Cortex of kidney (tissue), 1 donor: ENCODE measurements at places on chromosomes 1 and 21.

DNA sequence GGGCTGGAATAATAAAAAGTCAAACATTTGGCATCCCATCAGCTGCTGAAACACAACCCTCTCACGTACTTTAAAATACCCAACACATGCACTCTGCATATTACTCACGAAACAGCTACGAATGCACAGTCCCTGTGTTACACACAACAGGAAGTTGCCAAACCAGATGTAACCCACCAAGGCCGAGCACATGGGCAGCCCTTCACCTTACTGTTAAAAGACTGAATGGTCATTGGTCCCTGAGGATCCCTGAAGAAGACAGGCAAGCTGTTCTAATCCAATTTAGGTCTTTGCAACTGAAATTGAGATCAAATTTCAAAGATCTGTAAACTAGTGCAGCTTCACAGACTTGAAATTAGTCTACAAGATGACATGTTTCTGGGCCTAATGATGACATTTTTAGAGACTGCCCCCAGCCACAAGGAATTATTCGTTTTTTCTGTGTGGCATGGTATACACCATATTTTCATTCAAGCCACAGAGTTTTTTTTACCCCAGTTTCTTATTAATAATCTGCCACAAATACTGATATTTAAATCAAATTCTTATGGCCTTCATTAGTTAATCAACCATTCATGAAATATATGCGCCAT lies 25.6 kb upstream of the IER5 start:
- no peak for DNase-seq

DNA sequence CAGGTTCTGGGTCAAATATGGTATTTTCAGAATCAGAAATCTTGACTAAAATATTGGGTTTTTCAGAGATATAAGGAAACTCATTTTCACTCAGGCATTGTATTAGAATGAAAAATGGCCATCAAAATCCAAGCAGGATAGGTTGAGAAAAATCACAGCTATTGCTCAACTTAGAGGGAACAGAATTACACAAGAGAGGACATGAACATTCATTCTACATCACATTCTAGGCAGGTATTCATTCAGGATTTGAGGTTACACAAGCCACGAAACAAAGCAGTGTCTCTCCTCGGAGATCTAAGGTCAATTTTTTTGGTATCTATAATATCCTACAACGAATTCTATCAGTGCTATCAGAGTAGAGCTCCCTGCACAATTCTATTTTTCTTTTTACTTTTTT lies 163.6 kb upstream of the HP1BP3 start:
- no peak for DNase-seq

- DNase-seq: no peak
These were observed 36.5 kb upstream of the KIF21B start for GRCh38 chr1:201059871-201060555.

DNA sequence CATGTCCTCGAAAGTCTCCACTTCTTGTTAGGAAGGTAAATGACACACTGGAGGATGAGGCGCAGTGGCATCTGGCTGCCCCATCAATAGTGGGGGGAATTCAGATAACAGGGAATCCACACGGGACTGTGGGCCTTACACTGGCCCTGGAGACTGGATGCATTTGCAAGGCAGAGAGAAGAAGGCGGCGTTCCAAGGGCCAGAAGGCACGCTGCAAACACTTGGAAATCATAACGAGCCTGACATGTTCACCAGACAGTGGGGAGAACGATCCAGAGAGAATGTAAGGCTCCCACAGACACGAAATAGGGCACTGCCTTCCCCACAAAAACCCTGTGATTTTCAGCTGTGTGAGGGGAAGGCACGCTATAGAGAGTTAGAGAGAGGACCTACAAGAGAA lies 70.5 kb downstream of the PGBD5 start:
- DNase-seq: no peak

- DNase-seq: no peak
These were observed 299.1 kb downstream of the HHAT start for GRCh38 chr1:210627755-210628154.

- no peak for DNase-seq
These were observed 19.6 kb upstream of the DMRTB1 start for GRCh38 chr1:53439337-53440207.

GRCh38 chr1:190619724-190620123 lies 142.1 kb upstream of the BRINP3 start:
- no peak for DNase-seq
